Spinal cord (tissue), 10 donors: ENCODE measurements at places on chromosomes 7 and 10. TPM values are rescaled to one million over a fixed set of nuclear protein-coding genes. Genes with fewer than 3 reads are reported as not detected.

DNA sequence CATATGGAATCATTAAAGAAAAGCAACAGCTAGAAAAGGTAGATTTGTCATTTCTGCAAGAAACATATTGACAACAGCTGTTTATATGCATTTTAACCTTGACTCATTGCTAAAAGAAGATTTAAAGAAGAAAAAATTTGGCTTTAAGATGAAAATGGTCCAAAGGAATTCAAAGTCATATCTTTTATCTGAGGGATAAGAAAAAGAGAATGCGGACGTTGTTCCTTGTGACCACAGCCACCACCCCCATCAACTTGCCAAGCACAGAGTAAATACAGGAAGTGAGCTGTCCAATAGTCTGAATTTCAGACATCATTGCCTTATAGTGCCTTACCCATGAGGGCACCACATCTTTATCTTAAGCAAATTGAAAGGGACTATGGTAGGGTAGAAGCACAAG is 7.3 kb upstream of the CRPPA start:
- no peak for DNase-seq

DNA sequence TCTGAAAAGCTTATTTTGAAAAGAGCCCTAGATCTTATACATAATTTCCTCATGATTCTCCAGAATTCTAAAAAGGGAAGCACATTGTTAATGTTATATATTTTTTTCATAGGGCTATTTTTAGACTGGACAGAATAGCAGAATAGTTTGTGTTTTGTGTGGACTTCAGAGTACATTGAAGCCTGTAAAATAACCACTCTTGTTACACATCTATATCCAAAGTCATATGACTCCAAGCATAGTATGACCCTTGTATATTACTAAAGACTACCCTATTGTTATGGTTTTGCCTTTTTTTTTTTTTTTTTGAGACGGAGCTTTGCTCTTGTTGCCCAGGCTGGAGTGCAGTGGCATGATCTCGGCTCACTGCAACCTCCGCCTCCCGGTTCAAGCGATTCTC is 26.1 kb upstream of the FIS1 start:
- DNase-seq = no peak

- peak; percentile 28 for DNase-seq
Observed at GRCh38 chr7:127845522-127846214, 185.6 kb downstream of the LRRC4 start.

DNA sequence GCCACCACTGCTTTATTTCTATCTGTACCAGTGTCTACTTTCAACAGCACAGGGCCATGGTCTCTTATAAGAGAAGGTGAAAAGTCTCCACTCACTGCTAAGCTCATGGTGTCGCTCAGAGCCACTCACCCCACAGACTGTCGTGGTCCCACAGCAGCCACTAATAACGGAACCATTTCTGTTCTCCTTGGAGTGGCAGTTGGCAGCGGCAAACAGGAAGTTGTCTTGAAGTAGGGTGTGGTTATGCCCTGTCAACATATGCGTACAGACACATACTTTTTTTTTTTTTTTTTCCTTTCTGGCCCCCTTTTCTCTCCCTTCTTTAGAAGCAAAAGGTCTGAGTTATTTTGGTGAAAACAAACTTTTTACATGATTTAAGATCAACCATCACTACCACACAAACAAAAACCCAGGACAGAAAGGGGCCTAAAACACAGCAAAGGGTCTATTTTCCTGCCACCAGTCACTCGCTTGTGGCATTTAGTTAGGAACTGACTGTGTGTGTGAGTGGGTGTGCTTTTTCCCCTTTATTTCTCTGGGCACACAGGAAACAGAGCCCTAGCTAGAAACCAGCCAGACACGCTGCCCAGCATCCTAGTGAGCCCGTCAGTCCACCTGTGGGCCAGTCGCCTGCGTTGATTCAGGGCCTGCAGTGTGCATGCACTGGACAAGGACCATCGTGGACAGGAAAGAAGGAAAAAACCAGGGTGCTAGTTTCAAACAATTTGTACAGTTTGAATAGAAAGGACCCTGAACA is 96.7 kb upstream of the EFCAB10 start:
- DNase-seq = no peak

DNA sequence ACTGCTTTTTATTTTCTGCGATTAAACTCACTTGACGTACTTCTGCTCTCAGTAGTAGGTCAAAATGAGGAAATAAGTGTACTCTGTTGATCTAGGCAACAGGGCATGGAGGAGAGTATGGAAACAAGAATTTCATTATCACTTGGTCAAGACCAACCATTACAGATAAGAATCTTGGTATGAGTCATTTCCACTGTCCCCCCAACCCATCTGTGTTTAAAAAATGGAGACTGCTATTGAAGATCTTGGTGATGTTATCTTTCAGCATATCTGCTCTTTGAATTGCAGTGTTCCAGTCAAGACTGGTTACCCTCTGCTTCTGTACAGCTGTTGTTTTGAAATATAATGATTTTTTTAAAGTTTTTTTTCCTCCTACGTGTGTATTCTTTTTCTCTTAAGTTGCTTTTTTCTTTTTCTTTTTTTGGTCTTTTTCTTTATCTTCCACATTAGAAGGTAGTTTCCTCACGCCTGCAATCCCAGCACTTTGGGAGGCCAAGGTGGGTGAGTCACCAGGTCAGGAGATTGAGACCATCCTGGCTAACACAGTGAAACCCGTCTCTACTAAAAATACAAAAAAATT is 11.7 kb downstream of the STAM start:
- no peak for DNase-seq

- no peak for DNase-seq
Observed at GRCh38 chr7:139384611-139385010, 24.9 kb downstream of the LUC7L2 start.

DNA sequence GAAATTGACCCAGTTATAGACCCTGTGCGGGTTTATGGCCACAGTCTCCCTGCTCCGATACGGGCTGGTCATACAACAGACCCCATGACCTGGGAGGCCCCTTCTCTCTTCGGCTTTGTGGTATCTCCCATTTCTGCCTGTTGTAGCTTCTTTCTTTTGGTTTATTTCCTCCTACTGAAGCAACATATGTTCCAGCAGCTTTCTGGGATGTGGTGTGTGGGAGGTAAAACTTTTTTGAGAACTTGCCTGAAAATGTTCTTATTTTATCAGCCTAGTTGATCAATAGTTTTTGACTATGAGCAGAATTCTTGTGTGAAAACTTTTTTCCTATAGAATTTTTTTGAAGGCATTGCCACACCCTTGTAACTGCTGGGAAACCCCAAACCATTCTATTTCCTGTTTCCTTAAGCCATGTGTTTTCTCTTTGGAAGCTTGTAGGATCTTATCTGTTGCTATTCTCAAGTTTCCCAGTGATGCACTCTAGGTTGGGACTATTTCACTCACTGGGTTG is 80.0 kb downstream of the DAGLB start:
- no peak for DNase-seq

- no peak for DNase-seq
Observed at GRCh38 chr7:155808549-155809331, 3.5 kb downstream of the SHH start.

DNA sequence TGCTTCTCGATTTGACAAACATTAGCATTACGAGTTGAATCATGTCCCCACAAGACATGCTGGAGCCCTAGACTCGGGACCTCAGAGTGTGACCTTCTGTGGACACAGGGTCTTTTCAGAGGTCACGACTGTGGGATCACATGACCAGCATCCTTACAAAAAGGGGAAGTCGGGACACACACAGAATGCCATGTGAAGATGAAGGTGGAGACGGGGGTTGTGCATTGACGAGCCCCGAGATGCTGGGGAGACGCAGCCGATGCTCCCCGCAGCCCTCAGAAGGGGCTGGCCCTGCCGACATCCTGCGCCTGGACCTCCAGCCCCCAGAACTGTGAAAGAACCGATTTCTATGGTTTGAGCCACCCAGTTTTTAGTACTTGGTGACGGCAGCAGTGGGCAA is 7.5 kb downstream of the ZFAND2A start:
- DNase-seq = no peak

DNA sequence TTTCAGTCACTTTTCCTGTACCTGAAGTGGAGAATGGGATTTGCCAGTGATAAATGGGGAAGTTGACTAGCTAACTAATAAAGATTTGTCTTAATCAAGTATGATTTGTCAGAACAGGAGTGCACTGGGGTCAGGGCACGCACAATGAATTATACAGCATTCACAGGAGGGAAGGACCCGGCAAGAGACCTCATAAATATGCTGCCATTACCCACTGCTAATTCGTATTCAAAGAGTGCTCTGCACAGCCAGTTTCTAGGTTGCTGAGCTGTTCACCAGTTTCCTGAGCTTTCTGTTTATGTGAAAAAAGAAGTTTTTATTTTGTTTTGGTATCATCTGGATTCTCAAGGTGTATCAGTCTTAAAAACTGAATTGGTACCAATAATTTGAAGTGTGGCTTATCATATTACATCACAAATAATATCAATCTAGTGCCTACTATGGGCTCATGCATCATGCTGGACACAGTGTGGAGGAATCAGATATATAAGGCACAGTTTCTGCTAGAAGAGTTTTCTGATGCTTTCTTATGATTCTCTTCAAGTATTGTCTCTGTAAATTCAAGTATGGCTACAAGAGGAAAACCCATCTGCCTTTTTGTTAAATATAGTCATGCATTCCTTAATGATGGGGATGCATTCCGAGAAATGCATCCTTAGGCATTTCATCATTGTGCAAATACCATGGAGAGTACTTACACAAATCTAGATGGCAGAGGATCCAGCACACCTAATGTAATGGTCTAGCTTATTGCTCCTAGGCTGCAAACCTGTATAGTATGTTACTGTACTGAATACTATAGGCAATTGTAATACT is 202.2 kb downstream of the VTI1A start:
- peak; percentile 53 for DNase-seq

GRCh38 chr10:106711313-106711906 is 453.1 kb downstream of the SORCS1 start:
- no peak for DNase-seq

DNA sequence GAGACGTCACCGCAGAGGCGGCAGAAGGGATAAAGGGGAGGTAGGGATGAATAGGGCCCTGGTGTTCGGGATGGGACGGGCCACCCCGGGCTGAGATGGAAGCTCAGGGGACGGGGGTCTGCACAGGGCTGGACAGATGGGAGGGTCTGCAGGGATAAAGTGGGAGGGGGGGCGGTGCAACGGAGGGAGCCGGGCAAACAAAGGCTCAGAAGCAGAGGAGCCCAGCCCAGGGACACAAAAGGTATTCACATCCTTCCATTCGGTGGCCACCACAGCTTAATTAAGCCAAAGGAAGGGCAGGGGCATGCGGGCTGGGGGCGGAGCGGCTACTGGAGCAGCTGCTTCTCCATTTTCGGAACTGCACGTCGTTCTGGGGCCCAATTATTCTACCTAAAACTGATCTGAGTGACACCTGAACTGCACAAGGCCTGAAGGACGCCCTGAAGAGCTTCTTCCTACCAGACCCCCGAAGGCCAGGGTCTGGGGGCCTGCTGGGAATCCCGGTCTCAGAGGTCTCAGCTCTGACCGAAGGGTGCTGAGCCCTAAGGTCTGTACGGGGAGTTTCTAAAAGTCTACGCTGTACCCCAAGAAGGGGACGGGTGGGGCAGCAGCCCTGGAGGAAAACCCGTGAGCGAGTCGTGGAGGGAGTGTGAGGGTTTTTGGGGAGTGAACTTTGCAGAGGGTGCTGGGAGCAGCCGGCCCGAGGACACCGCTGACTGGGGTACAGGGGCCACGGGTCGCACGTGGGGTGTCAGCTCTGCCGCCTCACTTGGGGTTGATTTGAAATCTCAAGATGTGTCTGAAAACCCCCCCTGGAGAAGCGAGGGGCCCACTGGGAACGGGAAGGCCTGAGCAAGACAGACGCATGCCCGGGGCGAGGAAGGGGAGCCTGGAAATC is 334.8 kb downstream of the DNAJB6 start:
- no peak for DNase-seq

DNA sequence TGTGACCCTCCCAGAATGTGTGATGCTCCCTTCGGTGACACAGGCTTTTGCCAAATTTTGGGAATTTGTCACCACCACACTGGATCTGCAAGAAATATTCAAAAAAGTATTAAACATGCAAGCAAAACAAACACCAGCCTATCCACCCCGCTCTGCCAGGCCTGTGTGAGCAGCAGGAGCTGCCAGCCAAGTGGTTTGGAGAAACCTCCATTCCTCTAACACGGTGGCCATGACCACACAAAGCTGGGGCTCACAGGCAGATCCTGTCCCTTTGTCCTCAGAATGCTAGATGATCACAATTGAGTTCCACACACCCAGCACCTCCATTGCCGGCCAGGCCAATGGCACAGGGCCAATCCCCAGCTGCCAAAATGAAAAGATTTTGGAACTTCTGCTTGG is 261.9 kb upstream of the PPP2R2D start:
- DNase-seq = no peak

GRCh38 chr10:86663576-86664339 is 4.6 kb upstream of the LDB3 start:
- no peak for DNase-seq

DNA sequence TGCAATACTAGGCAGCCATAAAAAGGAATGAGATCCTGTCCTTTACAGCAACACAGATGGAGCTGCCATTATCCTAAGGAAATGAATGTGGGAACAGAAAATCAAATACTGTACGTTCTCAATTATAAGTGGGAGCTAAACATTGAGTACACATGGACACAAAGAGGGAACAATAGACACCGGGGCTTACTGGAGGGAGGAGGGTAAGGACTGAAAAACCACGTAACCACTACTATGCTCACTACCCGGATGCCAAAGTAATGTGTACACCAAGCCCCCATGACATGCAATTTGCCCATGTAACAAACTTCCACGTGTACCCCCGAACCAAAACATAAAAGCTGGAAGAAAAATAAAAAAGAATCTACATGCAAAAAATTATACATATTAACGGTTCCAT is 587.0 kb downstream of the PARD3 start:
- no peak for DNase-seq

GRCh38 chr10:58322072-58322834 is 12.6 kb upstream of the UBE2D1 start:
- no peak for DNase-seq

- no peak for DNase-seq
Observed at GRCh38 chr10:128993443-128993842, 473.6 kb upstream of the MGMT start.

- no peak for DNase-seq
Observed at GRCh38 chr7:140168816-140169215, 8.0 kb downstream of the KDM7A start.

- DNase-seq = no peak
Observed at GRCh38 chr10:122632031-122632430, 67.6 kb downstream of the C10orf120 start.

GRCh38 chr7:41047211-41047610 is 655.7 kb downstream of the INHBA start:
- DNase-seq = no peak

The LLCFC1 gene
- total RNA-seq = not detected

The GPR37 gene
- 38.8 TPM for total RNA-seq

The KCNH2 gene
- total RNA-seq = 14.4 TPM

The CD36 gene
- 90.4 TPM for total RNA-seq

The ETV1 gene
- 43.5 TPM for total RNA-seq

The PDK4 gene
- total RNA-seq = 35.2 TPM

The TWIST1 gene
- total RNA-seq = 6.5 TPM

The HACD1 gene
- total RNA-seq = 17.0 TPM

The GCK gene
- 4.8 TPM for total RNA-seq

The AZGP1 gene
- total RNA-seq = 6.3 TPM

The GHRHR gene
- total RNA-seq = 4.4 TPM

The SPDYE16 gene
- total RNA-seq = not detected

The SSMEM1 gene
- not detected for total RNA-seq
